CD4-positive, alpha-beta T cell treated with Interleukin-6 at 100 ng/mL for 8 hours (primary cell): ENCODE measurements at places on chromosomes 12 and 14.
A peak's percentile ranks its signal among the peaks of the same experiment; 100 is the strongest.

- DNase-seq, result no peak
Observed at GRCh38 chr12:13282861-13283260, 86.3 kb downstream of the EMP1 start.

DNA sequence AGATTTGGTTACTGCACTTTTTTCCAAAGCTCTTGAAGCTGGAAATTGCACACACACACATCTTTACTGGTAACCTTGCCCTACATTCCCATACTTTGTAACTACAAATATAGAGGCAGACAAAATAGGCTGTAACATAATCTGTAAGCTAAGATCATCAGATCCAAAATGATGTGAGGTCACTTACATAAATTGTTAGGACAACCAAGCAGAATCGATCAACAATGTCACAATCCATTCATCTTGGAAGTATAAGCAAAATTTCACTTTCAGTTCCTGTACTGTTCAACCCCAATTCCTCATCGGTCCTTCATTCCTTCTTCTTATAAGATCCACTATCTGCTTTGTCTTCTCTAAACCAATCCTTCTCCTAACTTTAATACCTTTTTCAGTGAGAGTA is 72.6 kb downstream of the EPS8 start:
- DNase-seq, result no peak

DNA sequence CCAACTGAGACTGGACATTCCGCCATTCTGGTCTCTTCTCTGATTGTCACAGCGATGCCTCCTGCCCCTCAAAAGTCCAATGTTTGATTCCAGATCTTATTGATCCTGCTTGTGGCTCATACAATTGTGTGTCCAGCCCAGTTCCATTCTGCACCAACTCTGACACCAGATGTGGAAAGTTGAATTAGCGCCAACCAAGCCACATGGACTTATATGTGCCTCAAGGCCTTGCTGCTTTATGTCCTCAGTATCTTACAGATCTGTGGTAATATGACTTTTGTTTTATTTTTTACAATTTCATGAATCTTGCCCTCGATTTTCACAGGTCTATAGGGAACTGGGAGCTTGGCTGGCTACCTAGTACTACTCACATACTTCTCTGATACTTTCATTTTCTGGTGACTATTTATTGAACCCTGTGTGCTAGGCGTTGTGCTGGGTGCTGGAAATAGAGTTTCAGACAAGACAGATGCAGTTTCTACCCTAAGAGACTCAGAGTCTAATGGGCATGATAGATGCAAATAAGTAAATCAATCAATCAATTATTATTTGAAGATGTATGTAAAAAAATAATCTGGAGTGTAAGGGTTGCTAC is 472.0 kb downstream of the TMTC2 start:
- no peak for DNase-seq

GRCh38 chr12:31386364-31386777 is 60.4 kb upstream of the SINHCAF start:
- DNase-seq, result no peak

DNA sequence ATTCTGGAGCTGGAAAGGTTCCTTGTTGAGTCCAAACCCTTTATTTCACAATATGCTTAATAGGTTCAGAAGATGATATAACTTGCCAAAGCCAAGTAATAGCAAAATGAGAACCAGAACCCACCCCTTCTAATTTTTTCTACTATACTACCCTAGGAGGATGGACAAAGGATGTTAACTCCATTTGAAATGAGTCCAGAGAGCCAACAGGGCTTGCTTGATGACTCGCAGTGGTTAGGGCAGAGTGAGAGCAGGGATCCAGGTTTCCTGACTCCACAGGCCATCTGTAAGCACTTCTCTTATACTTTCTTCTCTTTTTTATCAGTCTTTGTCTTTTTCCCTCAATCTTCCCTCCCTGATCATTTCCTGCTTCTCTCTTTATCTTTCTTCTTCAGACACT is 668.1 kb downstream of the MED13L start:
- no peak for DNase-seq

GRCh38 chr12:6603095-6603567 is 4.0 kb downstream of the CHD4 start:
- DNase-seq, result peak; percentile 62

GRCh38 chr14:59215322-59215721 is 26.9 kb downstream of the DAAM1 start:
- DNase-seq, result no peak

GRCh38 chr14:102500158-102500662 is 9.4 kb downstream of the ANKRD9 start:
- no peak for DNase-seq

DNA sequence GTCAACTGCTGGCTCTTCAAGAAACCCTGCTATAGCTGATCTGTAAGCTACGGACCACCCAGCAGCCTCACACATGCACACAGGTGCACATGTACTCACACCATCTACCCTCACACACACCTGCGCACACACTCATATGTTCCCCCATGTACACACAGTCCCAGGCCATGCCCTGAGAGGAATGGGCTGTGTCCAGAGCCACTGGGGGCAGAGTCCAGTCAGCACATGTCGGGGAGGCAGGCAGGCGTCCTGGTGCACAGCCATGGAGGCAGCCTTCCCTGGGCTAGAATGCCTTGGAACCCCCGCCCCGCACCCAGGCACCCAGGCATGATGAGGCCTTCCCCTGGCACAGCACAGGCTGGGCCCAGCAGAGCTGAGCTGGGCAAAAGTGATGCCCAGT is 58.3 kb upstream of the DLK1 start:
- no peak for DNase-seq

GRCh38 chr12:68159681-68160304 is at the start of gene IFNG:
Gene IFNG, minus strand, starts transcription at chr12:68159740. Its CDS starts 125 bp downstream, at chr12:68159615.
- peak; percentile 31 for DNase-seq

GRCh38 chr14:75095690-75096089 is 26.2 kb downstream of the ZC2HC1C start:
- no peak for DNase-seq

DNA sequence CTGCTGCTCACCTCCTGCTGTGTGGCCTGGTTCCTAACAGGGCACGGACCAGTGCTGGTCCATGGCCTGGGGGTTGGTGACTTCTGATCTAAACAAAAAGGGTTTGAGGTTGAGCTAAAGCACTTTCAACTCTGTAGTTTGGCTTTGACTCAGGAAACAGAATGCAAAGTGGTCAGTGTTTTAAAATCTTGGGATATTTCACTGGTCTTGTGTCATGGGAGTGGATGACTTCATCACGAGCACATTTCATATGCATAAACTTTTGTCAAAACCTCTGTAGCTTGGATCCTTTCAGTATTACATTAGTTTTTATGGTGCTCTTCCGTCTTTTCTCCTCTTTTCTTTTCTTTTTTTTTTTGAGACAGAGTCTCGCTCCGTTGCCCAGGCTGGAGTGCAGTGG is 25.6 kb downstream of the FAM161B start:
- DNase-seq, result no peak

DNA sequence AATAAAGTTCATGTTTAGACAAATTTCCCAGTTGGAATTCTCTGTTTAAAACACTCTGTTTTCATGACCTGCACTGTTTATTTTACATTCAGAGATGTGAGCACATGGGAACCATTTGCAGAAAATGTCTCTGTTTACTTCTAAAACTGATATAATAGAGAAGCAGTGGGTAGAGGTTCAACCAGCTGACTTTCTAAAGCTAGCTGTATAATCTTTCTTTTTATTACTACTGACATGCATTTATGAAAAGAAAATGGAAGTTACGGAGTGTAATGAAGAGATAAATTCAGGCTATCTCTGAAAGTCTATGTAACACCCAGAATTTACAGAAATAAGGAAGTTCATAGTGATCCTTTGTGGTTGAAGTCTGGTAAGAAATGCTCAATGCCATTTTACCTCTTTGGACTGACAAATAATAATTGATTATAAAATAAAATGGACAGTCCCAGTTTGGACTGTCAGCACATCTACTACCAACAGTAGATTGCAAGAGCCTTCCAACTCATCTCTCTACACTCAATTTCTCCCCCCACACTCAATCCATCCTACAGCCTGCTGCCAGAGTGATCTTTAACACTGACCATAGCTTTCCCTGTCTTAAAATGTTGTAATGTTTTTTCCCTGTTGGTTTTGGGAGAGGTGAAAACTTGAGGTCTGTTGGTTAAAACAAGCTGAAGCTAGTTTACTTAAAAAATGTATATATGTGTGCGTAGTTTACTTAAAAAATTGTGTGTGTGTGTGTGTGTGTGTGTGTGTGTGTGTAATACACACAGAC is 137.4 kb downstream of the AEBP2 start:
- no peak for DNase-seq

GRCh38 chr12:108668542-108668941 is 34.8 kb upstream of the SELPLG start:
- DNase-seq, result no peak

GRCh38 chr12:74781991-74782485 is 244.4 kb downstream of the ATXN7L3B start:
- no peak for DNase-seq

- DNase-seq, result no peak
Observed at GRCh38 chr12:91819132-91819447, 326.6 kb downstream of the BTG1 start.

DNA sequence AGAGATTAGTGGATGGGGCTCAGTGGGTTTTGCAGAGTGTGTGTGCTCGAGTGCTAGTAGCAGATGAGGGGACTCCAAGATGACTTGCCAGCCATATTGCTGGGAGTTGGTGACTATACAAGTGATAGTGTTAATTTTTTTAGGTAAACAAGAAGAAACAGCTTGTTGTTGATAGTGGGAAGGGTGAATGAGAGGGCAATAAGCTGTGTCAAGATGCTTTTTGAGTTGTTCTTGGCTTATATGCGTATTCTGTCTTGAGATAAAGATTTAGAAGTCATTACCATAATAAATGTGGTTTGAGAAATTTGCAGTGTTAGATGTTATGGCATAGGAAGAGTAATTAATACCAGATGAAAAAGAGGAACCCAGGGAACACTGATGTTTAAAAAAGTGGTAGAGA is 75.3 kb downstream of the RCOR1 start:
- DNase-seq, result no peak

- no peak for DNase-seq
Observed at GRCh38 chr14:59389936-59390335, 75.2 kb downstream of the GPR135 start.

DNA sequence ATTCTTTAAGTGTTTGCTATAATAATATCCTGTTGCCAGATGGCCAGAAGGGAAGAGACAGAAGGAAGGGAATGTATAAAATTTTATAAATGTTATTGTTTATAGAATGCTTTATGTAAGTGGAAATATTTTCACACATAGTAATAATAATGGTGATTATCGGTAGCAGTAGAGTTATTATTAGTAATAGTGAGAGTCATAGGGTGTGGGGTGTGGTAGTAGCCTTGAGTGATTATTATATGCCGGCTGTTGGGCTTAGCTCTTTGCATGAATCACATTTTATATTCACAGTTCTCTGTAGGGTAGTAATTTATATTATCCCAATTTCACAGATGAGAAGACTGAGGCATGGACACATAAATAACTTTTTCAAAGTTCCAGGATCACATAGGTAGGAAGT is 391.4 kb downstream of the C12orf75 start:
- no peak for DNase-seq

DNA sequence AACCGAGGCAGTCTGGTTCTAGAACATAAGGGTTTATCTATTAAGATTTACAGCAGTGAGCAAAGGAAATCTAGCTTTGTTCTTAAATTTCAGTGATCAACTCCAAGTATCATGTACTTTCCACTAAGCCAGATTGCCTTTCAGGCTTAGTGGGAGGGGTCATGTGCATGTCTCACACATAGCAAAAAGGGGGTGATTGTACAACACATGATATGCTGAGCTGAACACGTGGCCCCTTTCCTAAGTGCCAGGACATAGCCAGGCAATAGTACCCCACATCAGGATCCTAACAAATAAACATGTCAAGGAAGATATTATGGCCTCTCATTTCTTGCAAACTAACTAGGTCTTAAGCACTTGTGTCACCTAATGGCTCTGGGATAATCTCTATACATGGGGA is 347.2 kb downstream of the C12orf75 start:
- no peak for DNase-seq

DNA sequence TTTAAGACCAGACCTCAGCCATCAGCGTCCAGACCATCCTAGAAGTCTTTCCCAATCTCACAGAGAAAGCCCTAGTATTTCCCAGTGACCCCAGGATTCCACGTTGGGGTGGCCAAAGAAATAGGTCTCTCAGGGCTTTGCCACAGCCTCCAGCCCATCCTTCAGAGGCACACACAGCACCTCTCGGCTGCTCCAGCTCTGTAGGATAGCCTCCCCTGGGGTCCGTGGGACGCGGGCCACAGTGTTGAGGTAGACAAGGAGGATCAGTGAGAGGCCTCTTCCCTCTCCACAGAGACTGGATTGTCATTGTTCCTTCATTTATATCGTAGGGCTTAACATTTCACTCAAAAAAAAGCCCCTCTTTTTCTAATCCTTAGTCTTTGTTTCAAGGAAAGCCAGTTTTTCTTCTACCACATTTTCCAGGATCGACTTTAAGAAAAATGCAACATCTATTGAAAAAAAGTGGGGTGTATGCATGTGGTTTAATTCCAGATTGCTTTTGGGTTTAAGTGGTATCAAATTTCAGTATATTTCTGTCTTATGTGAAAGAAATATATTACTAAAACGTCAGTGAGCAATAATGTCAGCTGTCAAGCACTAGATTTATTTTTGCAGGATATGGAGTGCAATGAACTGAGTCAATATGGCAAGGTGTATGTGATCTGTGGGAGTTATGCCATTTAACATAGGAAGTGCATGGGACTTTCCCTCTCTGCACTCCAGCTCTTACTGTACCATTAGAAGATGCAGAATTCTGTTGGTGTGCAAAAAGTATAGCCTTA is 187.5 kb downstream of the MSRB3 start:
- no peak for DNase-seq

DNA sequence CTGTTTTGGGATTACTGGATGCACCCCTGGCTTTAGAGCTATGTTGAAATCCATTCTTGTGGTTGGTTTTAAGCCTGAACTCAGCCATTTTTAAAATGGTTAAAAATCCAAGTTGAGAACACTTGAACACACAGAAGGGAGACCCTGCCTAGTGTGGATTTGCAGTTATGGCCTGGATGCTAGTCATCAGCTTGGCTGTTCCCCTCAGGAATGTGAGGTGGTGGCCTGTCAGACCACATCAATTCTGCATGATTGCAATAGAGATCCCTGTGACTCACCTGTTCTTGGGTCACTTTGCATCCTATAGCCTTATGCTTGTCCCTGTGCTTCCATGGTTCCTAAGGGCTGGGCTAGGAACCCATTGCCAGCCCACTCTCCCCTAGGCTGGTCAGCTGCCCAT is 454.1 kb downstream of the ATP23 start:
- DNase-seq, result no peak
